ENCODE measurements at places on chromosomes 3 and 15.
A peak's percentile ranks its signal among the peaks of the same experiment; 100 is the strongest.

- DNase-seq = no peak
These were observed 468.8 kb downstream of the CNTN4 start for GRCh38 chr3:2567451-2567850.

GRCh38 chr3:123448536-123449101 lies at the start of gene ADCY5:
ADCY5 (minus strand) TSS chr3:123449090; CDS start chr3:123448545, 545 bp downstream.
- DNase-seq = peak; percentile 18

DNA sequence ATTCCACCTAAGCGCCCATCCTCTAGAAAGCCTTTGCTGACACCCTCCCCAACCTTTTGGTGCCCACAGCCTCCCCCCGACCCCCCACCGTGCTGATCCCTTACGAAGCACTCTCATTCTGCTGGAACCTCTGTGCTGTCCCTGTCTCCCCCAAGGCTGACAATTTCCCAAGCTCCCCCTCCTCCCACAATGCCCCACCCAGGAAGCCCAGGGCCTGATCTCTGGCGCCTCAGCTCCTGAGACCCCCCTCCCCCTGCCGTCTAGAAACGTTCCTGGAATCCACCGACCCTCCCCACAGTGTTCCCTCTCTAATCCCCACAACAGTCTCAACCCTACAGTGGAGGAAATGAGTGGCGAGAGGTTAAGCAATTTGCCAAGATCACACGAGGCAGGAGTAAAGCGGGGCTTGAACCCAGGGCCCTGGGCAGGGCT lies 18.3 kb downstream of the MYL3 start:
- no peak for DNase-seq

DNA sequence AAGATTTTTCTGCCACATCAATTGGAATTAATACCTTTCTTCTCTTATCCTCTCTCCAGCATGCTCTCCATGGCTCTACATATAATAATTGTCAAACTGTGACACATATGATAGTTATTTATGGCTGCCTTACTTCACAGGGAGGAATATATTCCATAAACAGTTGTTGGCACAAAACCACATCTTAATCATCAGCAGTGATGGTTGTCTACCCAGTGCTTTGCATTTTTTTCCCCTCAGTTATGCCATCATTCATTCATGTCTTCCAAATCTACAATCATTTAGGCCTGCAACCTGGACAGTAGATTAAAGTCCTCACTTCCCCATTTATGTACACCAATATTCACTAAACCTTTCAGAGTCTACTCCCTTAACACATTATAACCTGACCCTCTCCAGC lies 107.7 kb downstream of the THRB start:
- DNase-seq = no peak

DNA sequence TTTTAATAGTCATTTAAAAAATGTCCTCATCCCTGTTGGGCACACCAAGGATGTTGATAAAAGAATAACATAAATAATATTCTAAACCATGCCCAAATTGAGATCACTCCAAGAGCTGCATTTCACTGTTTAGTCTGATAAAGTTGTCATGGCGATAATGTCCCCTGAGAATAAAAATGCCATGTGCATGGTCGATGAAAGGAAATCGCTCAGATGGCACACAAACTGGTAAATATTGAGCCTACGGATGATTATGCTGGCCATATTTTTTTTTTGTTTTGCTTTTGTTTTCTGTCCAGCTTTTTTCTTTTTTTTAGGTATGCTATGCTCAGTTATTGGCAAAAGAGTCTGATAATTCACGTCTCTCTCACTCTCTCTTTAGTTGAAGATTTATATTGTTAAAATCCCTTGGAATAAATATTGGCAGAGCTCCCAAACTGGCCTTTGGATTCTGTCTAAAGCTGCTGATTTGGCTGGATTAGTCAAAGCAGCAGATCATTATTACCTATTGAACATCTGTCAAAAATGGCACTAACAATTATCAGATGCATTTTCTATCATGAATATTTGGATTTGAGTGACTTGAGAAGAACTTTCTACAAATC lies 643.8 kb downstream of the SQOR start:
- no peak for DNase-seq

DNA sequence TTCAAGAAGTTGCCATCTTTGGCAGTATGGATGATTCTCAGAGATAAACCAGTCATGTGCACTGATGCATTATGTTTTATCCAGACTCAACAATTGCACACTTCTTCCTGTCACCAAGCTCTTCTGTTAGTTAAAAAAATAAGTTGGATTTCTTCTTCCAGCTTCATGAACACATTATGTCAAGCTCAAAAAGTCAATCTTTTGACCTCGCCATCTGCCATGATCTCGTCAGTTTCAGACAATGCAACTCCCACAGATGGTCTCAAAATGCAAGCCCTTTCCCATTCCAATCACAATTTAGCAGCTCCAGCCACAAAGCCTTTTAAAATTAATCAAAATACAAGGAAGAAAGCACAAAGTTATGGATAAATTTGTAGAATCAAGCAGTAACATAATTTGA lies 42.8 kb downstream of the TFDP2 start:
- no peak for DNase-seq

DNA sequence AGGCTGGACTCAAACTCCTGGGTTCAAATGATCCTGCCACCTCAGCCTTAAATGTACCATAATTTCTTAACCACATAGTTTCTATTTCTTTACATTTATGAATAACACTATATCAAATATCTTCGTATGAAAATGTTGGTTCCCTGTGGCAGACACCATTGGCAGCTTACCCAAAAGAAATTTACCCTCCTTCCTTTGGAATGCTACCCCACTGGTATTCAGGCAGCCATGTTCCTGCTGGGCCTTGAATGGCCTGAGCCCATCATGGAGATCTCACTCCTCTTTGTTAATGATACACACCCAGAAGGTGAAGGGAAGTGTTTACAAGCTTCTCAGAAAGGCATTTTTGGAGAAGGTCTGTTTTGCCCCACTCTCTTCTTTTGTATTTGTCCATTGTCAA lies 94.3 kb upstream of the RNF7 start:
- no peak for DNase-seq

GRCh38 chr3:52014613-52015012 lies 18.9 kb upstream of the RPL29 start:
- peak; percentile 55 for DNase-seq

DNA sequence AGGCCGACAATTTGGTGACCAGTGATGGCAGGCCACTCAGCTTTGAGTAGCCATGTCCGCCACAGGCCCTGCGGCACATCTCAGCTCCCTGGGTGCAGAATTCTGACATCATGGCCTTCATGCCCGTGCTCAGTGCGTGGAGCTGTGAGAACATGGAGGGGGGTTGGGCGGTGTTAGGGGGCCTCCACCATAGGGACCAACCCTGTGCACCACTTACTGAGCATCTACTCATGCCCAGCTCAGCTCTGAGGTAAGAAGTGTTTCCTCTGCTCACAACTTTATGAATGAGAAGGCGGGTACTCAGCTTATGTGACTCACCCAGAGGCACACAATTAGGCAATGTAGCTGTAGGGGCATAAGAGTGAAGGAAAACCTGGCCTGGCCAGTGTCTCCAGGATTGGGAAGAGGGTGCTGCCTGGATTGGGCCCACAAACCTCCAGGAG lies 10.5 kb downstream of the ACOX2 start:
- peak; percentile 36 for DNase-seq

- DNase-seq = no peak
These were observed 59.3 kb upstream of the ADCY5 start for GRCh38 chr3:123508178-123508577.

DNA sequence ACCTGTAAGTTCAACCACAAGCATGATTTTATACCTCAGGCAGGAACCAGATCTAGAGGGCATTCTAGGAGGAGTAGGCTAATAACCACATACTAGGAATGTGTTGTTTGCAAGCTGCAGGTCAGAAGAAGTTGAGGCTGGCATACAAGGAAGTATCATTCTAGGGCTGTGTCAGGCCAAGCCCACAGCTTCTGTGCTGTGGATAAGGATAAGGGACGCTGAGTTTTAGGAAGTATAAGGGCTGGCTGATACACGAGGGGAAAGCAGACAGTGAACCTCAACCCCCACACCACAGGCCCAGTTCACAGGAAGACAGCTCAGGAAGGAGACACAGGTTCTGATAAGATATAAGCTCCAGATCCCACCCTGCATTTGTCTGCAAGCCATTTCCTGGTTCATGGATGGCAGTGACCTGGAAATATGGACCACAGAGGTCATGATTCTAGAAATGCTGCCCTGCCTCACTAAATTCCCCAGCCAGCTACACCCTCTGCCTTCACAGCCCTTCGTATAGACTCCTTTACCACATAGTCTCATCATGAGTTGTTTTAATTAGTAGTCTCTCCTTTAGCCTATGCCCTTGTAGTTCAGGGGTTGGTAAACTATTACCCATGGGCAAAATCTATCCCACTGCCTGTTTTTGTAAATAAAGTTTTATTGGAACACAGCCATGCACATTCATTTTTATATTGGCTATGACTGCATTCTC lies 260.7 kb downstream of the OPA1 start:
- DNase-seq = peak; percentile 87

DNA sequence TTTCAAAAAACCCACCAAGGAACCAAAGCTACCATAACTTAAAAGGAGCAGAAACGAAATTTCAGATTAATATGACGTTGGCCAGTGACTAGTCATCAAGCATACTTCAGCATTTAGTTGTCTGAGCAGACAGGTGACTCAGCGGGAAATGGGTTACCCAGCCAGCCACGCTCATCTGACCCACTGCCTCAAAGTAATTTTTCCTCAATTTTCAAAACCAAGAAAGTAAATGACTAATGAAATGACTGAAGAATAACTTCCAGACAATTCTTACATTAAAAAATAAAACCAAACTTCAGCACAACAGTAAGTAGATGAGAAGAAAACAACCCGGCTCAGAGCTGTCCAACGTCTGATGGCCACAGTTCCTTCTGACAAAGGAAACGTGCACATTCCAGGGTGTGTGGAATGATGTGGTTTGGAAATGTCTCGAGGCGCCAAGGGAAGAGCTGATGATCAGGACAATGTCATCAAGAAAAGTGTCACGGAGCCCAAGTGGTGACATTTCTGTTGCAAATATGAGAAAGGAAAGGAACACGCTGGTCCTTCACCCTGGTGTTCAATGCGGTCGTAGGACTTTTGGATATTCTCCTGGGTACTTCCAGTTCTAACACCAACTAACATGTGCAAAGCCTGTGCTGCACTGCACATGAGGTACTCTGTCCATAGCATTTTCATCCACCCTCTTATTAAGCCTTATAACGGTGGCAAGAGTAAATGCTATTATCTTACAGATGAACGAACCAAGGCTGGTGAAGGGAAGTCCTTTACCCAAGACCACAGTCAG lies 79.1 kb downstream of the FOXP1 start:
- no peak for DNase-seq

DNA sequence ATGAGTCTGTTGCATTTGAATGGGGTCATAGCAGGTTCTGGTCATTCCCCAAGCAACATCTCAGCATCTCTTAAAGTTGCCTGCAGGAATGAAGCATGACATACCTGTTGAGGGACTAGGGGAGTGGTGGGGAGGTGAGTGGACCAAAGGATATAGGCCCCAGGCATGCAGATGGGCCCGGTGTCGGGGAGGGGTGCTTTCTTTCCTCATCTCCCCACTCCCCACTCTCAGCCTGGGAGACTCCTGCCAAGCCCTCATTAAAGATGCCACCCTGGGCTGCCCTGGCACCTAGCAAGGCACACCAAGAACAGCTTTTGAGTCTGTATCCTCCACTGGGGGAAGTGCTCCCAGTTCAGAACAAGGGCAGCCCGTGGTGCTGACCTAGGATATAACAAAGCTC lies 54.2 kb downstream of the GRIP2 start:
- no peak for DNase-seq

DNA sequence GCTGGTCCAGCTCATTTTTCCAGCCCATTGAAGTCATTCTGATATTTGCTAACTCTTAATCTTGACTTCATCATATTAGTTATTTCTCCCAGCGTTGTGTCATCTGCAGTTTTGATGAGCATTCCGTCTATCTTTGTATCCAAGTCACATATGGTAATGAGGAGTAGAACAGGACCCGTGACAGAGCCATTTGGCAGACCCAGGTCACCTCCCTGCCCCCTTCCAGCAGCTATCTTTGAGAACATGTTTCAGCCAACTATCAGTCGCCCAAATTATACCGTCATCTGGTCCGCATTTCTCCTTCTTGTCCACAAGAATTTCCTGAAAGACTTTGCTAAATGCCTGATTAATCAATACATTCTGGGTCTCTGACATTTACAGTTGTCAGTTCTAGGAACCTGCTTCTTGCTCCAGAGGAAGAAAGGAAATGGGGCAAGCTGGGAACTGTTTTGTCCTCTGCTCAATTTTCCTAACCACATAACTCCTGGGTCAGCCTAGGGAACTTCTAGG lies 347.1 kb upstream of the NR2E3 start:
- DNase-seq = no peak

DNA sequence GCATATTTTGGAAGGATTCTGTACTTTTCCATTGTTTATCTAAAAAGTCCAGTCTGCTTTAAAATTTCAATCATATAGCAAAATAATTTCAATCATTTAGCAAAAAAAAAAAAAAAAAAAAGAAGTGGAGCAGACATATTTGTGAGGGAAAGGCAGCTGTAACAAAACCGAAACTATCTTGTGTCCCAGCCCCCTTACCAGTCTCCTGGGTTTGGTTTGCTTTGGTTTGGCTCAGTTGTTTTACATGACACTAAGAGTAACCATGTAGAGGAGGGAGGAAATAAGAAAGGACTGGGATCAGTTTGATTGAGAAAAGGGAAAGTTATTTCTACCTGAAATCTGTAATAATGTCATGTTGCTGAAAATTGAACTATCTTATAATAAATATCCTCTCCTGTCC lies 158.8 kb upstream of the GADL1 start:
- no peak for DNase-seq

DNA sequence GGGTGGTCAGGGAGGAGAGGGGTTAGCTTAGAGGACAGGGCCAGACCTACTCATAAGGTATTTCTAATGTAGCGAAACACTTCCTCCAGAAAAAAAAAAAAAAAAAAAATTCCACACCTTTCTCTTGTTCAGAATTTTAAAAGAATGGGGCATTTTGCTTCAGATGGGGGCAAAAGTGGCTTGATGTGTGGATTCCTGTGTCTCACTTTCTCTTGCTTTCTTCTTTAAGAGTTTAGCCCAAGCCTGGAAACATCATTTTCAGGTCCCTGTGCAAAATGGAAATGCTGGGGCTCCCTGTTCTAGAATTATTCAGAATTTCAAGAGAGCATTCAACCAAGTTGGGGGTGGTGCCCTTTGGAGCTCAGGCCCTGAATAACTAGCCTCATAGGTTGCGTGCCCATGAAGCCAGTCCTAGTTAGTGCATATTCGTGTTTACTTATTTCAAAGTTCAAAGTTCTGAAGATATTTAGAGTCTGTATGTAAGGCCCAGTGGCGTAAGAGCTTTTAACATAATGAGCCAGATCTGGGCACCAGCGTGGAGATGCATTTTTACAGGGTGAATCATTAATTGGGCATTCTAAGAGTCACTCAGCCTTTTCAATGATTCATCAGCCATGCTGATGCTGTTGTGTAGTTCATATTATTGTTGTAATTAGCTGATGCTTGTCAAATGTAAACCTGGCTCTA lies 104.5 kb downstream of the RPLP1 start:
- no peak for DNase-seq

DNA sequence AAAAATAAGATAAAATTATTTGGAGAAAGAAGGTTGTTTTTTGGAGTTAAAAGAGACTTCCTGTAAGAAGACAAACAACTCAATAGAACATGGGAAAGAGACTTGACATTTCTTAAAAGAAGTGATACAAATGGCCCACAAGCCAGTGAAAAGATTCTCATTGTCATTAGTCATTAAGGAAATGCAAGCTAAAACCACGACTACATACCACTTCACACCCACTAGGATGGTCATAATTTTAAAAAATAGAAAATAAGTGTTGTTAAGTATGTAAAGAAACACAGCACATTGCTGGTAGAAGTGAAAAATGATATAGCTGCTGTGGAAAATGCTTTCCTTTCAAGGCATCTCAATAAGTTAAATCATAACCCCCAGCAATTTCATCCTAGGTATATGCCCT lies 44.4 kb upstream of the GK5 start:
- DNase-seq = no peak

GRCh38 chr3:141442446-141442845 lies 44.4 kb upstream of the RASA2 start:
- no peak for DNase-seq
